ENCODE measurements at places on chromosomes 5 and 9.

- DNase-seq, result no peak
Observed at GRCh38 chr9:12956805-12957204, 182.0 kb downstream of the LURAP1L start.

DNA sequence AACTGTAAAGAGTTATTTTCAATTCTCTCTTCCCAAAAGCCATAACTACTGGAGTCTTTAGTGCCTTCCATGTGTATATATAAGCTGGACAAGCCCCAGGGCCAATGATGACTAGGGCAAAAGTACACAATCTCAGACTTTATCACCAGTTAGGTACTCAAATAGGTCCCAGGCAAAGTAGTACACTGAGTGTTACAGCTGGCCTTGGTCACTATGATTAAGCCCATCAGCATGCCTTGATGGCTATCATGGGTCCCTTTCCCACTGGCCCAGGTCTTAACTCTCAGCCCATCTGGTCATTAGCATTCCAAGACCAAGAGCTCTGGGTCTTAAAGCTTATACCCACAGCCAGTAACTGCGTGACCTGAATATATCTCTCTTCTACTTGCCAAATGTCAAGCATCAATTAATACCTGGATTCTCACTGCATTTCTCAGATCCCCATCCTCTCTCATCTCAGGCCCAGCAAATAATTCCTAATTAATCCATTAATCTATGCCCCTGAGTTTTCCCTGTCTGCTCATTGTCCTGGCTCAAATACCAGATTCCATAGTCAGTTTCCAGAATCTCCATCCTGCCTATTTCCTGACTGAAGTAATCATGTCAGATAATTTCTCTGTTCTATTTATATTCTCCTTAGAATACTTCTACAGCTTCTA is 62.3 kb downstream of the NR6A1 start:
- DNase-seq, result no peak

DNA sequence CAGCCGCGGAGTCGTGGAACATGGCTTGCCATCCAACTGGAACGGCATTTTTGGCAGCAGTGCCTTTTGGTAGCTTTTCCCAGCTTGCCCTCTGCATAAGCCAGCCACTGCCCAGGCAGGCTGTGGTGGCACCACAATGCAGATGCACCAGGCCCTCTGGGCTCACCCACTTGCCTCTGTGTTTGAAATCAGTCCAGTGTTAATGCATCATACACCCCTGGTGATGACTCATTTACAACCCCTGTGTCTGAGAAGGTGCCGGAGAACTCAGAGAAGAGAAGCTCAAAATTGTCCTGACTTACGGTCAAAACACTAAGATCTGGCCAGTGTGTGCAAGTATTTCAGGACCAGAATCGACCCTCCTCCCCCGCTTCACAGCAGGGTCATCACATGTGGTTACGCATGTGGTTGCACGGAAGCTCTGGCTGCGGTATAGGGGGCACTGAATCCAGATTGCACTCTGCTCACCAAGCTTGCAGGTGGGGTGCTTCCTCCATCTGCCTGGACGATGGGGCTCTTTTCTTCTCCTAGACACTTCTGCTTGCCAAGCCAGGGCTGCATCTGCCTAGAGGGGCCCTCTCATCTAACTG is 66.5 kb upstream of the SMIM15 start:
- no peak for DNase-seq

DNA sequence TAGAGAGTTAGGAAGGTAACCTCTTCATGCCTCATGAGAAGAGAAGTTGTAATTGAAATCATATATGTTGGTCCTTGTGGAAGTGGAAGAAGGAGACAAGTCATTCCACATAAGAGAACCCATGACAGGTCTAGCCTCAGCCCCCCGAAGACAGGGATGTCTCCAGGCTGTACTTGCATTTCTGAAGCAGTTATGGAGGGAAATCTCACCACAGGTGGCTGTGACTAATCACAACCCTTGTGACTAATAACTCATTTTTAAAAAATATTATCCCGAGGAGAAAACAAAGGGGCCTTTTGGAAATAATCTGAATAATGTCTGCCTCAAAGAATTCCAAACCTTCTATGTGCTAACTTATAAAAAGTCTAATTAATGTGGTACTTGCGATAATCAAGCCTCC is 262.1 kb upstream of the RPS23 start:
- no peak for DNase-seq

DNA sequence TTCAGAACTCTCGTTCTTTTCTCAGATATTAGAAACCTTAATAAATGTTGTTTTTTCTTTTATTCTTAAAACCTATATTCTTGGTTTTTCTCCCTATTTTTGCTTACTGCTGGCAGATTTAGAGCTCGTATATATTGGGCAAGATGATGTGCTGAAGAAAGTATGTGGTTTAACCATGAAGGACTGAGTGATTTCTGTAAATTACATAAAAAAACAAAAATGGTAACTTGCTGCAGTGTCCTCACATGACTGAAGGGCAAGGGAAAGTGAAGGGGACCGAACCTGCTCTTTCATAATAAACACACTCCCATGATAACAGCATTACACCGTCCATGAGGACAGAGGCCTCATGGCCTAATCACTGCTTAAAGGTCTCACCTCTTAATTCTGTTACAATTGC is 393.8 kb upstream of the ZNF608 start:
- DNase-seq, result no peak

- no peak for DNase-seq
Observed at GRCh38 chr5:621341-621761, 9.2 kb downstream of the CEP72 start.

DNA sequence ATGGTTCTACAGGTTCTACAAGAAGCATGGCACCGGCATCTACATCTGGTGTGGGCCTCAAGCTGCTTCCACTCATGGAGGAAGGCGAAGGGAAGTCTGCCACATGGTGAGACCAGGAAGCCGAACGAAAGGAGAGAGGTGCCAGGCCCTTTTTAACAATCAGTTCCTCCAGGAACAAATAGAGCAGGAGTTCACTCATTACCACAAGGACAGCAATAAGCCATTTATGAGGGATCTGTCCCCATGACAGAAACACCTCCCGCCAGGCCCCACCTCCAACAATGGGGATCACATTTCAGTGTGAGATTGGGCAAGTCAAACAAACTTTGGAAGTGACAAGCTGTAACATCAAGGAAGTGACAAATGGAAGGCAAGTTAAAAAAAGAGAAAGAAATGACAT is 95.5 kb upstream of the PTPN3 start:
- no peak for DNase-seq

DNA sequence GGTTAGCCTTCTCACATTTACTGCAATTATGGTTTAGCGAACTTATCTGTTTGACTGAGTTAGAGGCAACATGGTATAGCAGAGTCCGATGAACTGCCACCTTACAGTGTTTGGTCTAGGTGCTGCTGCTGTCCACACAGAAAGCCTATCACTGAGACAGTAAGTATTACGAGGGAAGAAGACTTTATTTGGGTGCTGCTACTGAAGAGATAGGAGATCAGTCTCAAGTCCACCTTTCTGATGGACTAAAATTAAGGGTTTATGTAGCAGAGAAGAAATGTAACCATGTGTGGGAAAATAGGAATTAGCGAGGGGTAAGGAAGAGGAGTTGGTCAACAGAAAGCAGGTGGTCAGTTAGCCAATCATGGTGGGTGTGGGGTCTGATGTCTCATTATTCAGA is 109.7 kb downstream of the ZSWIM6 start:
- no peak for DNase-seq

- DNase-seq, result no peak
Observed at GRCh38 chr5:14379739-14380497, 201.7 kb upstream of the OTULINL start.

- no peak for DNase-seq
Observed at GRCh38 chr5:150122158-150122510, 33.5 kb downstream of the PDGFRB start.

- DNase-seq, result no peak
Observed at GRCh38 chr5:56384186-56384585, 151.1 kb upstream of the ANKRD55 start.

- no peak for DNase-seq
Observed at GRCh38 chr5:68418201-68418600, 202.6 kb downstream of the PIK3R1 start.

GRCh38 chr5:60639544-60639943 is 60.4 kb downstream of the DEPDC1B start:
- no peak for DNase-seq

DNA sequence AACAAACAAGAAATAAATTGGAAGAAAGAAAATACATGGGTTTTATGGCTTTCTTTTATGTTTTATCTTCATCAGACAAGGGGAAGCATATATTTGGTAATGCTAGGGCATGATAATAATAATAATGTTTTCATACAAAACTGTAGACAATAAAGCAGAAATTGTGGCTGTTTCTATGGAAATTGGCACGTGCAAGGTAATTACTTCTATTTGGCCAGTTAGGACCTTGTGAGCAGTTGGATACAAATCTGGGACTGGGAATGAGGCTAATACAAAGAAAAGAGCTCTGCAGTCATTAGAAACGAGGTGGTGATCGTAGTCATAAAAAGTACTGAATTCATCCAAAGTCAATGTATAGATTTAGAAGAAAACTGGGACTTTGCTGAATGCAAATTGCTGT is 233.6 kb downstream of the EFNA5 start:
- DNase-seq, result no peak

- DNase-seq, result no peak
Observed at GRCh38 chr5:74669821-74670220, 15.2 kb upstream of the HEXB start.

GRCh38 chr9:77839459-77840140 is 191.5 kb upstream of the GNA14 start:
- DNase-seq, result no peak

- DNase-seq, result no peak
Observed at GRCh38 chr5:122815218-122815767, 30.1 kb upstream of the SNX24 start.

GRCh38 chr5:22706901-22707300 is 146.2 kb downstream of the CDH12 start:
- peak; percentile 77 for DNase-seq

- no peak for DNase-seq
Observed at GRCh38 chr9:100445161-100445902, 18.4 kb downstream of the MSANTD3 start.

- peak; percentile 74 for DNase-seq
Observed at GRCh38 chr9:88571419-88571818, 36.4 kb downstream of the NXNL2 start.

DNA sequence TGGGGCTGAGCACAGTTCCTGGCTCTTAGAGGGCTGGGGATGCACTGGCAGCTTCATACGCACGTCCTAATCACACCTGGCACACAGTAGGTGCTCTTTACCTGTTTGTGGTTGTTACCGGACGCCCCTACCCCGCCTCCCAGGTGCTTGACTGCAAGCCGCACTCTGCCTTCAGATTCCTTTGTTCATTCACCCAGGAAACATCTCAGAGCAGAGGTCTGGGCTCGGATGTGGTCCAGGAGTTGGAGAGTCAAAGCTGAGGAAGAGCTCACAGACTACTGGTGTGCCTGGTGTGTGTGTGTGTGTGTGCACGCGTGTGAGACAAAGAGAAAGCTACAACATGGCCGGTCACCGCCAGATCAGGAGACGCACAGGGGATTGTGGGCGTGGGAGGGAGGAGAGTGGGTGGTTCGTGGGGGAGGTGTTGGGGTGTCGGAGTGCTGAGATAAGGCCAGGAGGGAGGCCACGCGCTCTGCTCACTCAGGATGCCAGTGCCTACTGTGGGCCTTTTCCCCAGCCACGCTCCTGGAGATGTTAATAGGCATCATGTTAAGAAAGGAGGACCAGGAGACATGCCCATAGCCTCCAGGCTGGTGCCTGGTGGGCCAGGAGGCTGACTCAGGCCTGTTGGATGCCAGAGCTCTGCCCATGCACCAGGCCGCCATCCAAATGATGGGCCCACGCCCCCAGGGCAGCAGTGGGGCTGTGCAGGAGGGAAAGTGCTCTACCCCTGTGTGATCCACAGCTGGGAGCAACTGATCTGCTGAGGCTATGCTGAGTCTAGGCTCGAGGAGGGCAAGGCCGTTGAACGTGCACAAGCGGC is 39.9 kb downstream of the CRB2 start:
- no peak for DNase-seq

DNA sequence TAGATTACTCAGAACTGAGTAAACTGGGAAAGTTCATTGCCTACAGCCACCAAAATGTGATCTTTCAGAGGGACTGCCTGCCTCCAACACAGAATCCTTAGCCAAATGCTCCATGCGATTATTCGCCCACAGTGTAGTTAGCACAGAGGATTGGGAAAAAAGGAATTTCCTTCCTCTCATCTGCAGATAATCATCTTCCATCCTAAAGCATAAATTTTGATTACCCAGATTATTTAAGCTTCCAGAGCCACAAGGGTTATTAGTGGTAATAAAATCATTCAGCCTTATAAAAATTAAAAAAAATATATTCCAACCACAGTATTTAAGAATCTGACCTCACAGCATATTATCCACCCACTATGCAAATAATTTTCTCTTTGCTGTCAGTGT is 285.3 kb upstream of the GRAMD2B start:
- no peak for DNase-seq

GRCh38 chr9:4936277-4936676 is 48.8 kb upstream of the JAK2 start:
- DNase-seq, result peak; percentile 41

DNA sequence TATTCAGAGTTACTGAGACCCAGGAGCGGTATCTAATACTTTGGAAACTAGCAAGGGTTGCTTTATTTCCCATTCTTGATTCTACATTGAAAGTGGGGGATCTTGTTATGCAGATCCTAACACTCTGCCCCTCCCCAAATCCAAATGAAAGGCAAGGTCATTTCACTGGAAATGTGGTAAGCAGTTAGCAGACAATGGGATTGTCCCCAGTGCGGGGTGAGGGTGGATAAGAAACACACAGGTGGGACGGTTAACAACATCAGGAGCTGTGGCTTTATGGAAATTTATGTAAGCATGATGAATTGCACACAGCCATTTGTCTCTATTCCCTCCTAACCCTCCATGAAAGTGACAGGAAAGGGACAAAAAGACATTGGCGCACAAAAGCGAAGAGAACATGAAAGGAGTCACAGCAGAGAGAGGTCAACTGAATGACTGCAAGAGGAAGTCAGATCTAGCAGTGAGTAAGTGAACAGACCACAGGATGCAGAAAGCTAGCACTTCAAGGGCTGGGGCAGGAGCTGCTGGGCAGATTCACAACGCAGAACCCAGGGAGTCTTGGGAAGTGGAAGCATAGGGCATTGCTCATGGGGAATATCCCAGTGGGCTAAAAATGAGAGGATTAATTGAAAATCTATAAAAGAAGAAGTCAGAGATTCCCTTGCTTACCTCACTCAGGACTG is 184.4 kb downstream of the HSD17B3 start:
- DNase-seq, result no peak

GRCh38 chr5:176673651-176674583 is 26.6 kb downstream of the TSPAN17 start:
- DNase-seq, result no peak

GRCh38 chr9:106892632-106893031 is 29.7 kb downstream of the ZNF462 start:
- DNase-seq, result no peak

DNA sequence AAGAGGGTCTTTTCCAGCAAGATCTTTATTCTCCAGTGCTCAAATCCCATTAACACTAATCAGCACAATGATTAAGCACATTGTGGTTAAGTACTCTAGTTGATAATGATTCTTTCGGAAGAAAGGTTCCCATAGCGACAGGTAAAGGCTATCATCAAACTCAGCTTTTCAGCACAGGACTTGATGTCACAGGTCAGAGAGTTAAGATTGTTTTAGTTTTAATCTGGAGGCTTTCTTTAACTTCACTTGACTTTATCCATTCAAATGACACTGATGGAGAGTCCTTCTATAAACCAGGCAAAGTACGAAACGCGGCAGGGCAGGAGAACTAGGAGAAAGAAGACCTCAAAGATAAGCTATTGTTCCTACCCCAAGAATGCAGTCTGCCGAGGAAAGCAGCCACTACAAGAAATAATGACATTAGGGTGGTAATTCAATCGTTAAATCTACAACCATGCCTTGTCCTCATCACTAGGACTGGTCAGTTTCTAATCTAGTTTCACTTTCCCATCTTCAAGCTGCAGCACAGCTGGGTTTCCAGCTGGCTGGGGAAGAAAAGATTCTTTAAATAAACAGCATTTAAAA is 4.6 kb downstream of the NRG2 start:
- DNase-seq, result no peak

Data from spinal cord (tissue), 10 donors.